Pancreas (tissue), 10 donors: ENCODE measurements at places on chromosomes 5 and 9. TPM values are rescaled to one million over a fixed set of nuclear protein-coding genes. Genes with fewer than 3 reads are reported as not detected.

Gene BTNL8
- total RNA-seq: 0.23 TPM

Gene TAF11L12
- total RNA-seq: not detected

Gene NTNG2
- 4.8 TPM for total RNA-seq

Gene MCIDAS
- total RNA-seq: 1.2 TPM

Gene CD274
- total RNA-seq: 1.7 TPM

Gene IFNB1
- total RNA-seq: not detected

Gene RGS14
- total RNA-seq: 15.7 TPM

Gene AIF1L
- total RNA-seq: 3.1 TPM

Gene GABRP
- 0.23 TPM for total RNA-seq

Gene CCDC112
- total RNA-seq: 6.0 TPM

Gene GHR
- 0.73 TPM for total RNA-seq

Gene CCL27
- total RNA-seq: not detected

Gene PKD2L2
- total RNA-seq: not detected

Gene SUB1
- total RNA-seq: 67.7 TPM

Gene NFIB
- 48.2 TPM for total RNA-seq

Gene STPG3
- not detected for total RNA-seq

Gene FCHO2
- 12.6 TPM for total RNA-seq
